A549 treated with RU486 at 1 μM for 4 hours (cell line): ENCODE measurements at places on chromosomes 3 and 15. TPM values are rescaled to one million over a fixed set of nuclear protein-coding genes. Genes with fewer than 3 reads are reported as not detected.

The SEMA6D gene
- total RNA-seq, result not detected in 5 replicates

The GHSR gene
- total RNA-seq, result not detected in 5 replicates

The ECE2 gene
- total RNA-seq, result not detected in 5 replicates

The TUSC7 gene
- total RNA-seq, result not detected in 5 replicates

The PRSS50 gene
- not detected in 5 replicates for total RNA-seq

The TGM4 gene
- 0.10 to 0.17 TPM in 2 of 5 replicates, not detected in the others for total RNA-seq

The CNTN4 gene
- total RNA-seq, result not detected in 5 replicates

The CXCR6 gene
- total RNA-seq, result not detected in 5 replicates

The IL17RE gene
- 0.88 to 1.8 TPM (median 1.5 TPM) in 5 replicates for total RNA-seq

The PGBD4 gene
- total RNA-seq, result 0.82 to 1.6 TPM (median 1.5 TPM) in 5 replicates

The ZIC1 gene
- 0.07 to 0.10 TPM in 2 of 5 replicates, not detected in the others for total RNA-seq

The LIPH gene
- total RNA-seq, result 5.4 to 7.4 TPM (median 6.6 TPM) in 5 replicates

The GPR62 gene
- total RNA-seq, result not detected in 5 replicates

The MED12L gene
- 0.25 to 0.87 TPM (median 0.50 TPM) in 5 replicates for total RNA-seq

The CGNL1 gene
- 1.4 to 1.6 TPM (median 1.5 TPM) in 5 replicates for total RNA-seq

The THOC7 gene
- total RNA-seq, result 49.0 to 77.3 TPM (median 57.5 TPM) in 5 replicates

The PP2D1 gene
- not detected in 5 replicates for total RNA-seq

The SPATA12 gene
- 0.46 to 0.66 TPM (median 0.54 TPM) in 5 replicates for total RNA-seq

The LTK gene
- 0.09 to 0.13 TPM in 2 of 5 replicates, not detected in the others for total RNA-seq

The WNT5A gene
- total RNA-seq, result 0.51 to 1.5 TPM (median 1.0 TPM) in 5 replicates

The CEMIP gene
- total RNA-seq, result 1.6 to 2.2 TPM (median 2.0 TPM) in 5 replicates
